ENCODE measurements at places on chromosomes 5 and 9. TPM values are rescaled to one million over a fixed set of nuclear protein-coding genes. Genes with fewer than 3 reads are reported as not detected.

The LVRN gene
- total RNA-seq = under 0.01 TPM

The PITX1 gene
- 0.38 TPM for total RNA-seq

The FAM221B gene
- not detected for total RNA-seq

The IL13 gene
- total RNA-seq = not detected

The DAP gene
- 32.1 TPM for total RNA-seq

The LRRC19 gene
- total RNA-seq = not detected

The TUSC1 gene
- 8.4 TPM for total RNA-seq

The VCAN gene
- 281 TPM for total RNA-seq

The NMUR2 gene
- not detected for total RNA-seq

The LCN15 gene
- not detected for total RNA-seq

The ISL1 gene
- not detected for total RNA-seq

The FBXO38 gene
- 65.1 TPM for total RNA-seq

The FAM114A2 gene
- 39.5 TPM for total RNA-seq

The CDKN2A gene
- 8.6 TPM for total RNA-seq

The FOXD4L4 gene
- under 0.01 TPM for total RNA-seq

The DMRT3 gene
- not detected for total RNA-seq

Measured in regular cardiac myocyte (primary cell).